RWPE2 (cell line): ENCODE measurements at places on chromosomes 1 and 21.

DNA sequence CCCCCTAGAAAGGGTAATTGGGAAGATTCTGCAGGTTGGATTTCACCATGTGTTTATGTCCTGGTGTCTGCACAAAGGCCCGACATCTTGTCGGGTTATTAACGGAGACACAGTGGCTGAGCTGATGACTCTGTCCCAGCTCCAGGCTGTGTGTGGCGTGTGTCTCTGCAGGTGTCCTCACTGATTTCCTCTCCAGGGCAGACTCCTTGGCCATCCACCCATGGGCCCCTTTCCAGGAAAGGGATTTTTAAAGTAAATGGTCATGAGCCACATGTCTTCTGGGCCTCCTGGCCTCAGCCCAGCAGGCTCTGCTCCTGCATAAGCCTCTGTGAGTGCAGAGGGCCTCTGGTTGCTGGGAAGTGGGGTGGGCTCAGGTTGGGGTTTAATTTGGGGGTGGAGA is 418.7 kb upstream of the VAMP3 start:
- DNase-seq, result no peak

GRCh38 chr1:19979494-19979977 is at the start of gene PLA2G2A:
TSS of gene PLA2G2A (minus strand) at chr1:19979618. CDS start at chr1:19978773, 845 bp downstream.
- no peak for DNase-seq

- no peak for DNase-seq
Observed at GRCh38 chr1:247386687-247387086, 29.3 kb upstream of the NLRP3 start.

- DNase-seq, result no peak
Observed at GRCh38 chr1:9441451-9442133, 97.7 kb upstream of the SLC25A33 start.

DNA sequence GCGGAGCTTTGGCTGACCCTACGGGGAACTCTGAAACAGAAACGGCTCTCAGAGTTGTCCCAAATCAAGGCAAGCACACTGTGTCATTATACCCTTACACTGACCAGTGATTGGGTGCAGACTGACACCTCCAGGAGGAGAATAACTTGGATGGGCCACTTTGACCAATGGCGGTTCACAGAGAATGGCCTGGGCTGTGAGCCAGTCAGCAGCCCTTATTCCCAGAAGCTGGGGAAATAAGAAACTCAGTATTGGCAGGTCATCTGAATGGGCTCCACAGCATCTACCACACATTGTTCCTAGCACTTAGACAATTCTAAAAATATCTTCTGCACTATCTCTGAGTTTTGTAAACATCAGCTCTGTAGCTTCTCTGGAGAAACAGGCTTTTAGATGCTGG is 265.2 kb downstream of the ADGRL2 start:
- DNase-seq, result no peak

- no peak for DNase-seq
Observed at GRCh38 chr1:14939527-14940284, 213.8 kb upstream of the TMEM51 start.

DNA sequence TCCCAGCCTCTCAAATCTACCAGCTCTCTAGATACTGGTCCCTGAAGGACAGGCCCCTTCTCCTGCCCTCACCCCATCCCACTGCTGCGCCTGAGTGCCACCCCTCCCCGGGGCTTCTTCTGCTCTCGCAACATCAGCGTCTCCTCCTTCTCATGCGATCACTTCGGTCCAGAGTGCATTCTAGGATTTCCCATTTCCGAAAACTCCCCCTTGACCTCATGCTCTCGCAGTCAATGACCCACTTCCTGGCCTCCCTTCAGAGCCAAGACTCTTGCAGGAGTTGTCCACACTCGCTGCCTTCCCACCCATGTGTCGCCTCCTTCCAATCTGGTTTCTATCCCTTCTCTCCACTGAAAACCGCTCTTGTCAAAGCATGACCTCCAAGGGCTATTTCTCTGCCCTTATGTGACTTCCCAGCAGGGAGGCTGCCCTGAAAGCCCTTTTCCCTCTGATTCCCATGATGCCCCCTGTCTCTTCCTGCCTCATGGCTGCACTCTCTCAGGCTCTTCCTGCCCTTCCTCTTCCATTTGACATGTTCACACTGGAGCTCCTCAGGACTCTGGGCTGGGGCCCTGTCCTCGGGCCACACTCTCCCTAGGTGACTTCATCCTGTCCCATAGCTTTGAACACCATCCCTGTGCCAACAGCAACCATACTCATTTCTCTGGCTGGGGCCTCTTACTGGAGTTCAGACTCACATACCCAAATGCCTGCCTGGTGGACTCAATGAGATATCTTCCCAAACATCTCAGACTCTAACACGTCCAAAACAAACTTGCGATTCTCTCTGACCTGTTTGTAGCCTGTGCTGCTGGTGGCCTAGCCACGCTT is 46.0 kb downstream of the LDLRAD2 start:
- no peak for DNase-seq

- DNase-seq, result peak; percentile 56
Observed at GRCh38 chr1:16967095-16967575, 13.3 kb downstream of the MFAP2 start.

- no peak for DNase-seq
Observed at GRCh38 chr1:68045511-68046180, 4.8 kb downstream of the DIRAS3 start.

DNA sequence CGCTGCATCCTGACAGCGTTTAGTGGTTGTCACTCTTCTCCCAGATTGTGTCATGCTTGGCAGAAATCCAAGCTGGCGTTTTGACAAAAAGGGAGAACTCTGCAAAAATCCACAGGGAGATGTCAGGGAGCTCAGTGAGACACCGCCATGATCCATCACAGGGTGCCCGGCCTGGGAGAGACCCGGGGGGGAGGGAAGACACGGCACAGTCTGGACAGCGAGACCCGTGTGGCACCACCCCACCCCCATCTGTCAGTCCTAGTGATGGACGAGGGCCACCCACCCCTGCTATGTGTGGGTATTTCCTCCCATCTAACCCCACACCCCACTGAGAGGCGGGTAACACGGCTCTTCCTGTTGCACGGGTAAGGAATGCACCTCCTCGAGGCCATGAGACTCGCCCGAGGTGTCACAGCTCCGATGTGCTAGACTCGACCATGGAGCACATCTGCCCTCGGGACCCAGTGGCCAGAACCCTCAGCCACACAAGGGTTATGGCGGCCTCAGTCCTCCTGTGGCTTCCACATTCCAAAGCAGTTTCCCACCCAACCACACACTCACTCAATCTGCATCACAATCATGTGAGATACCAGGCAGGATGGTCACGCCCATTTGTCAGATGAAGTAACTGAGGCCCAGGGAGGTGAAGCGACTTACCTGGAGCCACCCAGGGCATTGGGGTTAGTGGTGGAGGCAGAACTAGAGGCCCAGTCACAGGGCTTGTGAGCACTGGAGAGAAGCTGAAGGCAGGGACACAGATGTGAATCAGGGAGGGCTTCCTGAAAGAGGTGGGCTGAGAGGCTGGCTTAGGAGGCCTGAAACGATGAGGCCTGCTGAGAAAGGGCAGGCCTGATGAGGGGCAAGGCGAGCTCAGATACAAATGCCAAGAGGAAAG is 688.5 kb downstream of the MATN1 start:
- DNase-seq, result no peak

DNA sequence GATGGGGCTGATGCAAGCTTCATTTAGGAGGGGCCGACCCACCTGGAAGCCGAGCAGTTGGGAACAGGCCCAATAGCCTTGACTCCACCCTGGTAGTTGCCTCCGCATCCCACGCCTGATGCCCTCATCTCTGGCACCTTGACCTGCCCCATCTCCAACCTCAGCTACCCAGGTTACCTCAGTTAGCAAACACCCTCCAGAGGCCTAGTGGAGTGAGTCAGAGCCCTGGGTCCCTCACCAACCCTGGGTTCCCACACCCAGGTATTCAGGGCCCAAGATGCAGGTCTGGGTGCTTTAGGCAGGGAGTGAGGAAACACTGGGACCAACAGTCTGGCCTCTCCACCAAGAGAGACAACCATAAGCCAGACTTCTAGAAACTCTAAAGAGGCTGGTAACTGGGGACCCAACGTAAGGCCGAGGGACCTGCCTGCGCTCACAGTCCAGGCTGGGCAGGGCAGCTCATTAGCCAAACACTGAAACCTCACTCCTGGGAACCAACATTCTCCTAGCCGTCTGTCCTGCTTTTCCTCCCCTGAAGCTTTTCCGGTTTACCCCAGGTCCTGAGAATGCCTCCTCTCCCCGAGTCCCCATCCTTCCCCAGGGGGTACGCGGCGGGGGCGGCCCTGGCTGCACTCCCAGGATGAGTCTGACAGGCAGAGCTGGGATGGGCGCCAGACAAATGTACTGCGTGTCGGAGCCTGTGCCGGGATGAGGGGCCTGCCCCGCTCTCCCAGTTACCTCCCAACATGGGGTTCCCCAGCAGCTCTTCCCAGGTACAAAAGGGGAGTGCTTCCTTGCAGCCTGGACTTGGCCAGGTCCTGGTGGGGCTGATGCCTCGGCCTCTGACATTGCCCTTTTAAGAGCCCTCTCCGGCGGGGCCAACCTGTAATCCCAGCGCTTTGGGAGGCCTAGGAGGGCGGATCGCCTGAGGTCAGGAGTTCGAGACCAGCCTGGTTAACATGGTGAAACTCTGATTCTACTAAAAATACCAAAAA is 8.9 kb upstream of the CELSR2 start:
- DNase-seq, result peak; percentile 97

GRCh38 chr1:107766533-107766932 is 198.4 kb downstream of the VAV3 start:
- DNase-seq, result no peak

- DNase-seq, result no peak
Observed at GRCh38 chr1:119359730-119360129, 8.9 kb upstream of the HAO2 start.

DNA sequence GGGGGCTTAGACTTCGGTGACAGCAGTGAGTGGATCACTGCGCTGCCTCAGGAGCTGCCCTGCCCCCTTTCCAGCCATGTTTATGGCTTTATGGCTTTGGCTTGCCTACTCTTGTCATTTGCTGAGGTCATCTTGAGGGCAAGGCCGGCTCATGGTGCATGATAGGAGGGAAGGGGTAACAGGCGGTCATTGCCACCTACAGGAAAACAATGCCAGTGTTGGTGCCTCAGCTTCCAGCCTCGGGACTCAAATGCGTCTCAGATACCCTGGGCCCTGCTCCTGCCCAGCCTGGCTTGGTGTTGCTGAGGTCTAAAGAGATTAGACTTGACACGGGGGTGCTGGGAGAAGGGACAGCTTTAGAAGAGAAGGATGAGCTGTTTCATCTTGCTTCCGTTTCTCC is 14.5 kb downstream of the KDF1 start:
- DNase-seq, result no peak

GRCh38 chr1:182280504-182280900 is 111.1 kb downstream of the GLUL start:
- DNase-seq, result no peak

GRCh38 chr1:115089420-115090185 is at the start of gene TSPAN2:
TSS of gene TSPAN2 (minus strand) at chr1:115089503. CDS start at chr1:115089432, 71 bp downstream.
- peak; percentile 72 for DNase-seq

DNA sequence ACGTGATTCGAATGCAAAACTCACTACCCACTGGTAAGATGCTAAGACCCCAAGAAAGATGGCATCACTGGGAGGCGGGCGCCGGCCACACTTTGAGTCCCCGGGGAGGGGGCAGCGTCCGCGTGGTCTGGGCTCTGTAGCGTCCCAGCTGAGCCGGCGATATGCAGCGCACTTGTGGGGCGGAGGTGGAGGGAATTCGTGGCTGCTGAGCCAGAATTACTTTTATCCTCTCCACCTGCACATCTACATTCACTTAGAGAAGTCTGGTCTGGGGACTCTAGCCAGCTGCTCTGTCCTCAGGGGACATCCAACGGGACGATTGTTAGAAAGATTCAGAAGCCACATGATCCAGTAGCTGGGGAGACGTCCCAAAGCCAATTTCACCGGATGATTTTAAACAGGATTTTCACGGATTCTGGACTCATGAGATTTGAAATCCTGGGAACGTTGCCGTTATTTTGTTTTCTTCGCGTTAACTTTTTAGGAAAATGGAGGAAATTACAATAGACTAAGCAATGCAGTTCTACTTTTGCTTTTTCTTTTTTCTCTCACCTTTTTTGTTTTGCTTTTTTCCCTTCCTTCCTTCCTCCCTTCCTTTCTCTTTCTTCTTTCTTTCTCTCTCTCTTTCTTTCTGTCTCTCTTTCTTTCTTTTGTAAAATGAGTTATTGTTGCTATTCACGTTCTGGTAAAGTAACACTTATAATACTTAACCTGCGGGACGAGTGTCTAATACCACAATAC is 1.3 kb downstream of the JAM2 start:
- DNase-seq, result no peak

DNA sequence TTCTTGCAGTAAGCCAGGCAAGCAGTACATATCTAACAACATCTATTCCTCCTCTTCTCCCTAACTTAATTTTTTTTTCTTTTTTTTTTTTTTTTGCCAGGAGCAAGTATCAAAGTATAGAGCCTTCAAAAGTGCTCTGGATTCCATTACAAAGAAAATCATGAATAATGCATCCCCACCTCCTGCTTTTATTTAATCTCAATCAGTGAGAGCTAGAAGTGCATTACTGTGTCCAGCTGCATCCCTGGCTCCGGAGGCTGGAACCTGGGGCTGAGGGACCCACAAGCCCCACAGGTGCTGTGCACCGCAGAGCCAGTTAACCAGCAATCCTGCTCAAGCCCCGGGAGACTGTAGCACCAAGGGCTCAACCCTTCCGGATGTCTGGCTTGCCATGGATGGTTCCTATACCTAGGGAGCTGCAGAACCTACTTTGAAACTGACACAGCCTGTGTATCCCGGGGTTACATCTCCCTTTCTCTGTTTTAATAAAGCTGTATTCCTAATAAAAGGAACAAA is 455.9 kb upstream of the RUNX1 start:
- DNase-seq, result no peak

- no peak for DNase-seq
Observed at GRCh38 chr1:230464671-230465070, 38.5 kb upstream of the PGBD5 start.

DNA sequence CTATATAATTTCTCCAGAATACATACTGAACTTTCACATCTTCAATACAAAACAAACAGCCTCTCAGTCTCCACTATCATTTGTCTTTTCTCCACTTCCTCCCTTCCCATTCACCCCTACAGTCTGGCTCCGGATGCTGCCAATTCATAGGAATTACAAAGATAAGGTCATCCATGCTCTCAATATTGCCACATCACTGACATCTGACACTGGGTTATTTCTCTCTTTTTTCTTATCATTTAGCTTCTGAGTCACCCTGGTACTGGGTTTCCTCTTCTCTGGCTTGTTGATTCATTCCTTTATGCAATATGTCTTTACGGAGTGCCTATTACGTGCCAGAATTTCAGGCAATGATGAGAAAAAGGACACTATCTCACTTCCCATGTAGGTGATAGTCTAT is 3.1 kb upstream of the SH3BP5L start:
- no peak for DNase-seq

- no peak for DNase-seq
Observed at GRCh38 chr1:235632506-235633401, 16.8 kb downstream of the GNG4 start.

- DNase-seq, result no peak
Observed at GRCh38 chr1:207851696-207852095, 59.2 kb downstream of the CD34 start.

GRCh38 chr1:30452925-30453324 is 270.5 kb downstream of the MATN1 start:
- DNase-seq, result no peak

- DNase-seq, result no peak
Observed at GRCh38 chr1:77103486-77103885, 115.7 kb downstream of the PIGK start.
